ENCODE measurements at places on chromosomes 6 and 20.

DNA sequence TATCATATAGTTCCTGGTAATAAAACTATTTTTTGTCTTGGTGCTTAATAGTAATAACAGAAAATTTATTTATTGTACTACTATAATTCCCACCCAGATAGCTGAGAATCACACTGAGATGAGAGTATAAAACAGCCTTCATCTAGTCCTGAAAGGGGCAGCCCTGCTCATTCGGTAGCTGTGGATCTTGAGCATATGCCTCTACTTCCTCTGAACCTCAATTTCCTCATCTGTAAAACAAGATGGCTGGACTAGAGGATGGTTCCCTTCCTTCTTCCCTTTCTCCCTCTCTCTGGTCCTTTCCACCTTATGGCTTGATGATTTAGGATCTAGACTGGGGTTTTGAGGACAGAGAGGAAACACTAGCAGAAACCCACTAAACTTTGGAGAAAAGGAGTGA, 15.0 kb downstream of the FKBP5 start:
- peaks cover 6% of the 10 kb centered on the region for H3K36me3 ChIP-seq
- peak overlapping the region; percentile 86 for H3K27ac ChIP-seq
- H3K4me1 ChIP-seq, result peaks cover 56% of the 10 kb centered on the region
- no peaks in the 10 kb centered on the region for H3K27me3 ChIP-seq
- H3K4me3 ChIP-seq, result peak overlapping the region; percentile 5
- no peak for DNase-seq

- H3K27me3 ChIP-seq, result no peaks in the 10 kb centered on the region
- H3K27ac ChIP-seq, result peak overlapping the region; percentile 22
- DNase-seq, result no peak
- H3K4me1 ChIP-seq, result peaks cover 47% of the 10 kb centered on the region
Measured at GRCh38 chr6:11346516-11346915, 114.0 kb upstream of the NEDD9 start.

GRCh38 chr20:58008866-58009265, 219.6 kb downstream of the ANKRD60 start:
- no peaks in the 10 kb centered on the region for H3K36me3 ChIP-seq
- peaks cover 47% of the 10 kb centered on the region for H3K27me3 ChIP-seq
- no peak overlapping the region for H3K27ac ChIP-seq
- no peak overlapping the region for H3K4me3 ChIP-seq
- DNase-seq, result no peak
- no peaks in the 10 kb centered on the region for H3K4me1 ChIP-seq

DNA sequence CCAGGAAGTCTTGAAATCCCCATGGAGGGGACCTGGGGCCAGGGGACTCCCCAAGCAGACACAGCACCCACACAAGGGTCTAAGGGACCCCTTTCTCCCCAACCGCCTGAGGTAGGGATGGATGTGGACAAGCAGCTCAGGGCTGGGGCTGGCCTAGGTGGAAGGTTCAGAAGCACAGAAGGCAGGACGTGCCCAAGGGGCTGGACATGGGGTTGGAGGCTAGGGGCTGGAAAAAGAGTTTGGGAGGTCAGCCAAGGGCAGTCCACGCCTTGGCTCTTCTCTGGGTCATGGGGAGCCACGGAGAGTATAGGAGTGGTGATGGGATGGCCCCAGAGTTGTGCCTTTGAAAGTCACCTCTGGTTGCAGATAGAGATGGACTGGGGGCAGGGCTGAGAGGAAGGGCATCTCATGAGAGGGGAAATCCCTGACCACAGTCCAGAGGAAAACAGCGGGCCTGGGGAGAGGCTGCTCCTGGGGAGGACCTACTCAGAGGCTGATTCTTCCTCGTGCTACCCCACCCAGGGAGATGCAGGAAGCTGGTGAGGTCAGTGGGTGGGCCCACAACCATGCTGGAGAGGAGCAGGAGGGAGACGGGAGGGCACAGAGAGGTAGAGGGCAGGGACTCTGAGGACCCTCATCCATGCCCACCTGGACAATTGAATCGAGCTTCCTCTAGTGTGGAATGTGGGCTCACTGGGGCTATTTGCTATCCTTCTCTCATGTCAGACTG, 2.5 kb upstream of the HSPA12B start:
- H3K4me3 ChIP-seq, result no peak overlapping the region
- H3K27ac ChIP-seq, result no peak overlapping the region
- DNase-seq, result no peak
- peaks cover 9% of the 10 kb centered on the region for H3K4me1 ChIP-seq
- peaks cover 13% of the 10 kb centered on the region for H3K36me3 ChIP-seq

DNA sequence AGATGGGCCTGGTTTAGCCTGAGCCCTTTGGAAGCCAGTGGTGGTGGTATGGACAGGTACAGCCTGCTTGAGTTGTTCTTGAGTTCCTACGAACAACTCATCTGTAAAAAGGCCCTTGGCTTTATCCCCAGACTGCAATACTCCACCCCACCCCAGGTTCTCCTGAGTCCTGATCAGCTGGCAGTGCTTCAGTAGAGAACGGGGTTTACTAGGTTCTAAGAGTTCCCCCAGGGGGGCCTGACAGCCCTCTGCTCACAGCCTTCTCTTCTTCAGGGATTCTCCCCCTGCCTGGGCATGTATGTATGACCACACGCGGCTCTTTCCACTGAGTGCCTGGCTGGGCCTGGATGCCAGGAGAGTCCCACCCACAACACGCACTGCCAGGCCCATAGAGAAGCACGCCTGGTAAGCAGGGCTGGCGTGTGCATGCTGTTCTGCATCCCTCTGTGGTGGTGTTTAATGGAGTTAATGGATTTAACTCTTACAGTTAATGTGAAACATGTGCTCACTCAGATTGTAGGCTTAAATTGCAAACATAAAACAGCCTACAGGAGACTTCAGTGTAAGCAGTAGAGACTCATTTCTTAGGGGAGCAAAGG, 44.3 kb upstream of the SLC4A11 start:
- no peak overlapping the region for H3K4me3 ChIP-seq
- no peak for DNase-seq
- no peak overlapping the region for H3K27ac ChIP-seq
- no peaks in the 10 kb centered on the region for H3K27me3 ChIP-seq

DNA sequence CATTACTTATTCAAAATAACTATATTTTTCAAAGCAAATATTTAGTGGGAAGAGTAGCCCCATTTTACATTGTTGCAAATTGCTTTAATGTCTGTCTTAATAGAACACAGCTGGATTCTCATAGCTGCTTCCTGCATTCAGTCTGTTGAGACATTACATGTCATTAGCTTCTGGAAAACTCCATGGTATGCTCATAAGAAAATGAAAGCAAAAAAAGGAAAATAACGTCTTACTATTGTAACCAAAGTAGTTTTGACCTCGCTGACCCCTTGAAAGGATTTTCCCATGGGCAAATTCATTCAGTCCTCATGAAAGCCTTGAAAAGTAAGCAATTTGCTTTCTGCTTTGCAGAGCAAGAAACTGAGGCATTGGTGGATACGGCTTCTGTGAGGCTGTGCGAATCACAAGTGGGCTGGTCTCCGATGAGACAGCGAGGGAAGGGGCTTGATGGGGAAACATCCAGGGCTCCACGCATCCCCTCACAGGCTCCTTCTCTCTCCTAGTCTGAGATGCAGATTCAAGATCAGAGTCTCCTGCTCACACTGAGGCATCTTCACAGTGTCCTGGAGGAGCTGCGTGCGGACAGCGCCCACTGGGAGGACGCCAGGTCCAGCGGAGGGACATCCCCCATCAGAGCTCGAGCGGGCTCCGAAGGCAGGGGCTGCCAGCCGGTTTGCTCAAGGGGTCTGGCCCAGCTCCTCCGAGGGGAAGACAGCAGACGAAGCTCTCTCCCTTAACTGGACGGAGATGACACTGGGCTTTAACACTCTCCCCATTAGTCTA, 3.3 kb downstream of the C20orf202 start:
- DNase-seq, result no peak
- H3K4me1 ChIP-seq, result peaks cover 2% of the 10 kb centered on the region
- H3K27ac ChIP-seq, result no peak overlapping the region
- peaks cover 28% of the 10 kb centered on the region for H3K27me3 ChIP-seq

DNA sequence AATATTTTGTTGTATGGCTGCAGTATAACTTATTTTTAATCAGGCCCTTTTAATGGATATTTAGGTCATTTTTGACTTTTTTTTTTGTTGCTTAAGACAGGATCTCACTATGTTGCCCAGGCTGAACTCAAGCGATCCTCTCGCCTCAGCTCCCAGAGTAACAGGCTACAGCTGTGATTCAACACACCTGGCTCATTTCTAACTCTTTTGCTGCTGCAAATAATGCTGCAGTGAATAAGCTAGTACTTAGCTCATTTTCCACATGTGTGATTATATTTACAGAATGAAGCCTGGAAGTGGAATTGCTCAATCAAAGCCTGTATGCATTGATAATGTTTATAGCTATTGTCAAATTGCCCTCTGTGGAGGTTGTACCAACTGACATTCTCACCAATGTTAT, 1.1 kb downstream of the GTSF1L start:
- no peak overlapping the region for H3K27ac ChIP-seq
- H3K36me3 ChIP-seq, result no peaks in the 10 kb centered on the region
- H3K4me3 ChIP-seq, result no peak overlapping the region
- peaks cover 15% of the 10 kb centered on the region for H3K4me1 ChIP-seq

DNA sequence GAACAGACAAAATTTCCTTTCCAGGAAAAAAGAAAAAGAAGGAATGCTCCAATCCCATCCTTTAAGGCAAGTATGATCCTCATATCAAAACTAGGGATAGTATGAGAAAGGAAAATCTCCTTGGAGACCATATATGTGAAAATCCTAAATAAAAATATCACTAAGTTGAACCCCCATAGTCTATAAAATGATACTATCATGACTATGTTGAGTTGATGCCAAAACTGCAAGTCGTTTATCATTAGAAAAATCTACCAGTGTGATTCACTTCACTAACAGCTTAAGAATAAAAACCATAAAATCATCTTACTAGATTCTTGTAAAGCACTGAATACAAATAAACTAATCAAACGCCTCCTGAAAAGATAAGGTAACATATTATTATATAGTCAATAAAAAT, 76.6 kb upstream of the STXBP5 start:
- H3K27me3 ChIP-seq, result peaks cover 6% of the 10 kb centered on the region
- H3K36me3 ChIP-seq, result peaks cover 2% of the 10 kb centered on the region
- no peaks in the 10 kb centered on the region for H3K4me1 ChIP-seq
- no peak overlapping the region for H3K4me3 ChIP-seq
- no peak overlapping the region for H3K27ac ChIP-seq

DNA sequence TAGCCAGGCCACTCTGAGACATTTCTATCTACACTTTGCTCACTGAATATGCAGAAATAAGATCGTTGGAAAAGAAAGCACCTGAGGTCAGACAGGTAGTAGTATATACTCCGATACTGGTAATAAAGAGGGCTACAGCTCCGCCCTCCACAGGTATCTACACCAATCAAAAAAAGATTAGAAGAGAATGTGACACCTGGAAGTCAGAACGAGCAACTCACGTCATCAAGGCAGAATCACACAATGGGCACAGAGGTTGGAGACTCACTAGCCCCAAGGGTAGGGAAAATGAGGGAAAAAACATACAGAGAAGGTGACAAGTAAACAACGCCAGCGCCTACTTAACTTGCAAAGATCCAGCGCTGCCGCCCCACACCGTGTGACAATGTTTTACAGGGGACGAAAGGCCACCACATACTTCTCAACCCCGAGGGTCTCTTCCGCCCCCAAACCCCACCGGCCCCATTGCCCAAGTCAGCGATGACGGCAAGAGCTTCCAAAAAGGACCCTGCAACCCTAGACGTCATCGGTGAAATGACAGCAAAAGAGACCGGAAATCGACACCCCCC, 653 bp downstream of the LMBRD1 start:
- H3K4me3 ChIP-seq, result peak overlapping the region; percentile 97
- DNase-seq, result peak; percentile 35
- no peaks in the 10 kb centered on the region for H3K27me3 ChIP-seq

GRCh38 chr6:157823001-157823527, at the start of gene SNX9:
Gene SNX9, plus strand, starts transcription at chr6:157823246. Its CDS starts 189 bp downstream, at chr6:157823435.
- H3K4me1 ChIP-seq, result peaks cover 25% of the 10 kb centered on the region
- H3K4me3 ChIP-seq, result peak within 1 kb of the TSS; percentile 95
- DNase-seq, result peak; percentile 65
- peak within 1 kb of the TSS; percentile 97 for H3K27ac ChIP-seq
- H3K36me3 ChIP-seq, result peaks cover 4% of the 10 kb centered on the region
- no peaks in the 10 kb centered on the region for H3K27me3 ChIP-seq

DNA sequence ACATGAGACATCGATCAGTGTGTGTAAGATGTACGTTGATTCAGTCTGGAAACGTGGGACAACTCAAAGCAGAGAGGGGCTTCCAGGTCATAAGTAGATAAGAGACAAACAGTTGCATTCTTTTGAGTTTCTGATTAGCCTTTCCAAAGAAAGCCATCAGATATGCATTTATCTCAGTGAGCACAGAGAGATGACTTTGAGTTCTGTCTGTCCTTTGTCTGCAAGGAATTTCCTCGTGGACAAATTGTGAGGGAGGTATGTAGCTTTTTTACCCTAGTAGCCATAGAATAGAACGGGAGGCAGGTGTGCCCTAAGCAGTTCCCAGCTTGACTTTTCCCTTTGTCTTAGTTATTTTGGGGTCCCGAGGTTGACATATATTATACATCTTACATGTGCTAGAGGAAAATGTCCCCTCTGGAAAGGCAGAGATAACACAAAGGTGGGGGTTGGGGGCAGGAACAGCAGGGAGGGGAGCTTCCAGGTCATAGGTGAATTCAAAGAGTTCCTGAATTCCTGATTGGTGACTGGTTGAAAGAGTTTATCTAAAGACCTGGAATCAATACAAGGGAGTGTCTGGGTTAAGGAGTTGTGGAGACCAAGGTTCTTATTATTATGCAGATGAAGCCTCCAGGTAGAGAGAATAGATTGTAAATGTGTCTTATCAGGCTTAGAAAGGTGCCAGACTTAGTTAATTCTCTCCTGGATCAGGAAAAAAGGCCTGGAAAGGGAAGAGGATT, 237.0 kb downstream of the NFATC2 start:
- no peak overlapping the region for H3K27ac ChIP-seq
- no peak for DNase-seq
- peaks cover 44% of the 10 kb centered on the region for H3K27me3 ChIP-seq
- no peak overlapping the region for H3K4me3 ChIP-seq

DNA sequence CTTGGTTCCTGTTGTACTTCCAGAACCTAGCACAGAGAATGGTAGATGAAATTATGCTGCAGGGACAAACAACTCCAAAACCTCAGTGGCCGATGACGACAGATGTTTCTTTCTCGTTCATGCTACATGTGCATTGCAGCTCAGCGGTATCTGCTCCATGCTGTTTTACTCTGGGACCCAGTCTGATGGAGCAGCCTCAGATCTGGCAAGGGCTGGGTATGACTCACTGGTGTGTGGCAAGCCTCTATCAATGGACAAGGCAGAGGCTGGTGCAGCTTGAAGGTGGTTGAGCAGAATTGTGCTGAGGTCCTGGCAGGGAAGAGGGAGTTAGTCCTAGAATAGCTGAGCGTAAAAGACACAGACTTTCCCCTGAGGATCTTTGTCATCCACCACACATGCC, 10.3 kb upstream of the BLCAP start:
- peaks cover 27% of the 10 kb centered on the region for H3K27me3 ChIP-seq
- H3K27ac ChIP-seq, result no peak overlapping the region
- no peak for DNase-seq
- no peaks in the 10 kb centered on the region for H3K36me3 ChIP-seq
- no peak overlapping the region for H3K4me3 ChIP-seq
